Activated CD4-positive, alpha-beta T cell treated with anti-CD3 and anti-CD28 coated beads for 36 hours (primary cell): ENCODE measurements at places on chromosomes 13 and 19. TPM values are rescaled to one million over a fixed set of nuclear protein-coding genes. Genes with fewer than 3 reads are reported as not detected.

CCDC8 gene
- not detected for total RNA-seq

CNFN gene
- not detected for total RNA-seq

GRWD1 gene
- total RNA-seq, result 43.4 TPM

GJB2 gene
- total RNA-seq, result 9.9 TPM

IGFL3 gene
- not detected for total RNA-seq

PCSK4 gene
- 3.9 TPM for total RNA-seq

ONECUT3 gene
- total RNA-seq, result not detected

NFIX gene
- 4.8 TPM for total RNA-seq

ASPDH gene
- total RNA-seq, result not detected

KCNC3 gene
- total RNA-seq, result 9.7 TPM

URI1 gene
- total RNA-seq, result 69.7 TPM

ZNF845 gene
- 5.9 TPM for total RNA-seq

DKKL1 gene
- total RNA-seq, result not detected

LILRB3 gene
- not detected for total RNA-seq

ERICH4 gene
- total RNA-seq, result not detected

FUT3 gene
- not detected for total RNA-seq

URAD gene
- total RNA-seq, result not detected

SHD gene
- total RNA-seq, result not detected

ZNF541 gene
- 0.14 TPM for total RNA-seq

ZNF700 gene
- total RNA-seq, result 13.3 TPM

C19orf73 gene
- 1.7 TPM for total RNA-seq

RNF17 gene
- total RNA-seq, result 0.43 TPM

USHBP1 gene
- not detected for total RNA-seq
